T-cell (primary cell): ENCODE measurements at places on chromosomes 11 and 22.

GRCh38 chr11:19558189-19558986 lies 154.2 kb upstream of the NAV2 start:
- no peaks in the 10 kb centered on the region for H3K4me1 ChIP-seq
- H3K4me3 ChIP-seq, result no peak overlapping the region
- H3K27ac ChIP-seq, result no peak overlapping the region
- no peak for DNase-seq

DNA sequence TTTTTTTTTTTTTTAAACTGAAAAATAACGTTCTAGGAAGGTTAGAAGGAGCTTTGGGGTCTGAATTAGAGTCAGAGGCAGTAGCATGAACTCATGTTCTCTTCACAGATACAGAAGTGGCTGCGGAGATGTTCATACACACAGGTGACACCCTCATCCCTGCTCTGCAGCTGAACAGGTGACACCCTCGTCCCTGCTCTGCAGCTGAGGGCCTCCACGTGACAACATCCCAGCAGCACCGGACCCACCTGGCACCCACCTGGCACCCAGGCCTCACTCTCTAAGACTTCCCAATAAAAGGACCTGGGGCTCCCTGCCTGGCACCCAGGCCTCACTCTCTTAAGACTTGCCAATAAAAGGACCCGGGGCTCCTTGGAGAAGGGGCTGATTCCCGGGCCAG lies 19.8 kb downstream of the DRD4 start:
- H3K4me3 ChIP-seq, result no peak overlapping the region
- H3K4me1 ChIP-seq, result no peaks in the 10 kb centered on the region
- peaks cover 37% of the 10 kb centered on the region for H3K36me3 ChIP-seq
- H3K27ac ChIP-seq, result no peak overlapping the region
- no peak for DNase-seq

- H3K27ac ChIP-seq, result no peak overlapping the region
- no peak overlapping the region for H3K4me3 ChIP-seq
- peaks cover 2% of the 10 kb centered on the region for H3K36me3 ChIP-seq
Observed at GRCh38 chr11:107844041-107844440, 14.5 kb downstream of the SLC35F2 start.

DNA sequence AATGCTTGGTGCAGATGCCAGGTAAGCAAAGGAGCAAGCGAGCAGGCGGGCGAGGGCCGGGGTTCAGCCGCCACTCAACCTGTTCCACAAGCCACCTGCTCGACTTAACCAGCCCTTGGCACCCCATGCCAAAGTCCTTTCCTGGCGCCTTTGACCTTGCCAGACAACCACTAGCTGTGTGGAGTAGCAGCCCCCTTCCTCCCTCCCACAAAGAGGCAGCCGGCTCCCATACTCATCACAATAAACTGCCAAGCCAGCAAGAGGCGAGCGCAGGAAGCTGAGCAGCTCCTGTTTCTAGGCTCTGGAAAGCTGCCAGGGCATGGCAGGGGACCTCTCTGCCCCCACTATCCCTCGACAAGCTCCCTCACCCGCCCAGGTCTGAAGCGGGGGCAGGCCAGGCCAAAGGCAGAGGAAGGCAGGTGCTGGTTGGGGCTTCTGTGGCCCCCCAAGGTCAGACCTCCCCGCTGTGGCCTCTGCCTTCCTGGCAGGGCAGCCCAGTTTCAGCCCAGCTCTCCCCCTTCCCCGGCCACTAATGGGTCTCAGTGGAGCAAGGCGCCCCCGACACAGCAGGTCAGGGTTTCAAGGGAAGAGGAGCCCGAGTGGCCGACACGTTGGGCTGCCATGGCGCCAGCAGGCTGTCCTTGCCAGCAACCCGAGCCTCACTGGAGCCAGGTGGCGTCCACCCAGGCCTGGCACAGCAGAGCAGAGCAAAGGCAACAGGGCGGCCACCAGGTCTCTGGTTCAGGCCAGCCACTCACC lies 15.3 kb downstream of the MACROD1 start:
- no peak overlapping the region for H3K27ac ChIP-seq
- peaks cover 13% of the 10 kb centered on the region for H3K4me1 ChIP-seq
- no peak for DNase-seq
- no peaks in the 10 kb centered on the region for H3K36me3 ChIP-seq
- no peak overlapping the region for H3K4me3 ChIP-seq

- peaks cover 16% of the 10 kb centered on the region for H3K4me1 ChIP-seq
- no peaks in the 10 kb centered on the region for H3K36me3 ChIP-seq
- H3K27me3 ChIP-seq, result peaks cover 17% of the 10 kb centered on the region
- DNase-seq, result peak; percentile 7
- peak within 1 kb of the TSS; percentile 66 for H3K4me3 ChIP-seq
Observed at GRCh38 chr11:17388609-17389210, at the start of gene KCNJ11. KCNJ11 (minus strand) TSS chr11:17388659; CDS start chr11:17388091, 568 bp downstream.
